ENCODE measurements at places on chromosomes 11 and 22.

DNA sequence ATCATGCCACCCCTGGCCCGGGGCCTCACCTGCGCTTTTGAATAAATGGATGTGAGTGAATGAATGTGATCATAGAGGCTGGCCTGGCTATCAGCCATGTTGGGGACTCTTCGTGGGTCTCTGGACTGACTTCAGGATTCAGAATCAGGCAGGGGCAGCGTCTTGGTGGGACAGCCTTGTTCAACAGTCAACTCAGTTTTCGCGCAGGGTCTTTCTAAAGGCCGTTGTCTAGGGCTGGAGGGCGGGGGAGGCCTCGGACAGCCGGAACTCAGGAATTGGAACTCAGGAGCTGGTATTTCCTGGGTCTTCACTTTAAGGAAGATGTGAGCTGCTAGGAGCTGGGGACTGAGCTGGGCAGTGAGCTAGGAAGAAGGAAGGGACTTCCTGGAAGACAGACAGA, 146.0 kb downstream of the CACNA1I start:
- no peak for DNase-seq

- DNase-seq = no peak
These were observed 238.8 kb downstream of the TTC28 start for GRCh38 chr22:28440592-28441390.

DNA sequence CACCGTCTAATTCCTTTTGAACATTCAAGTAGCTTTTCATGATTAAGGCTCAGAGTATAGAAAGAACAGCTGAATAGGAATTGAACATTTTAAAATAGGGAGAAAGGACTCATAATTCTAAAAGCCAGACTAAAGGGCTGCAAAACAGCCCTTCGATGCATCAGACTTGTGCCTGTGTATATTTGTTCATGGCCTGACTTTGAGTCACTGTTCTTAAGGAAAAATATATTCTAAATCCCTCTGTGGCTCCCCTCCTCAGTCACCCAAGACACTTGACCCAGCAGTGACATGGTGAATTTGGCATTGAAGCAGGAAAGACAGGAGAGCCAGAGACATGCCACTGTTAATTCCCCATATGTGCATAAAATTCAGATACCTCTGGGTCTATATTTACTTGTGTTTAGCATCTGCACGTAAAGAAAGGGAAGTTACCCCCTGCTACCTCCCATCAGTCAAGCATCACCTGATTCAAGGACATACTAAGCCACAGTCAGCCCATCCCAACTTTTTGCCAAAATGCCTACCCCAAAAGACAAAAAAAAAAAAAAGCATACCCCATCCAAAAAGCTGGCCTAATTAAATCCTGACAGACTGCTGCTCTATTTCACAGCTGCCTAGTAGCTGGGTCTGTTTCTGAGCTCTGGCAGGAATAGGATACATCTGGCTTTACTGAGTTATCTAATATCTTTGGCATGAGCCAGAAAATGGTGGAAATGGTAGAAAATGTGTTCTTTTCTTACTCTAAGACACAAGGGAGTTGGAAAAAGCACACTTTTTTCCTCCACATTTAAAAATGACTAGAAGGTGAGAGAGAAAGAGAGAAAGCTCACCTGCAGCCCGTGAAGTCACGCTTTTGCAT, 93.5 kb downstream of the COMMD9 start:
- DNase-seq = no peak

GRCh38 chr11:96339706-96340554, 3.1 kb downstream of the MAML2 start:
- DNase-seq = no peak

- DNase-seq = no peak
These were observed 3.1 kb downstream of the FAM180B start for GRCh38 chr11:47589584-47589976.

GRCh38 chr11:106708348-106708747, 309.9 kb downstream of the GUCY1A2 start:
- DNase-seq = no peak

GRCh38 chr11:71302911-71303310, 50.5 kb upstream of the SHANK2 start:
- no peak for DNase-seq

- no peak for DNase-seq
These were observed 82.6 kb upstream of the SHISAL1 start for GRCh38 chr22:44395118-44396005.

DNA sequence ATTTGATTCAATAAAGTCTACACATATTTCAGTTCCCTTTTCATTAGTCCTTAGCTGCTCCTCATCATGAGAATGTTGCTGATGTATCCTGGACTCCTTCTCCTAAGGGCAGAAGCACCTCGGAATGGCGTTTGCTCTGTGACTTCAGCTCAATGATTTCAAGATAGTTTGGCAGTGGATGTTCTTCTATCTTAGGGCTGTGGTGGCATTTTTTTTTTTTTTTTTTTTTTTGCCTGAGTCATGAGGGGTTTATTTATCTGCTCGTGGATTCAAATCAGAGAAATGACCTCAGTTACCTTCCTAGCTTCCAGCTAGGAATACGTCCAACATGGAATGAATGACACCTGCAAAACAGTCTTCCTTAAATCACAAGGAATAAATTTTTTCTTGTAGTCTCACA, 220.0 kb upstream of the ZBED5 start:
- DNase-seq = no peak

- no peak for DNase-seq
These were observed 1.3 kb downstream of the NAP1L4 start for GRCh38 chr11:2990617-2991451.

DNA sequence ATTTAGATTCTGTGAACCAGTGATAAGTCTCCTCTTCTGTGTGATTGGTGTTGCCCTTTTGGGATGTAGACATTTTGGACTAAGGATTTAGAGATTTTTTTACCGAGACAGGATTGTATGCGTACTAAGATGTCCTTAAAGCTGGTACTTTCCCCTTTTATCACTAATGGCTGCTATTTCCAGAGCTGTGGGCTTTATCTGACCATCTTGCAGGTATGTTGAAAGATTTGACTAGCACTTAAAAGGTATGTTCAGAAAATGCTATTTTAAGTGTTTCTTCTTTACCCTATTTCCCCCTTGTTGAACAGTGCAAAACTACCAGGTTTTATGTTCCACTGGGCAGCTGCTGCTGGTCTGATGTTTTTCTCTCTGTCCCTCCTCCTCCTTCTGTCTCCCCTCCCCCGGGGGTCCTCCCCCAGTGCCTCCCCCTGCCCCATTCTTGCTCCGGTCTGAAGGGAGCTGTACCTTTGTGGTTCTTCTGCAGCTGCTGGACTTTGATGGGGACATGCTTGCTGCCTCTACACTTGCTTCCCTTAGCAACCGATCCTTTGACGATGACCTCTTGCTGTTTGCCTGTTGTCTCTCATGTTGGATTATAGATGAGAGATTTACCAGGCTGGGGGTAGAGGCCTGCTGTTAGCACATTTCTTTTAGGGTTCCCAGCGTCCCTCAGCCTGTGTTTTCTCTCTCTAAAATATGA, 59.6 kb downstream of the ZNRF3 start:
- DNase-seq = no peak

DNA sequence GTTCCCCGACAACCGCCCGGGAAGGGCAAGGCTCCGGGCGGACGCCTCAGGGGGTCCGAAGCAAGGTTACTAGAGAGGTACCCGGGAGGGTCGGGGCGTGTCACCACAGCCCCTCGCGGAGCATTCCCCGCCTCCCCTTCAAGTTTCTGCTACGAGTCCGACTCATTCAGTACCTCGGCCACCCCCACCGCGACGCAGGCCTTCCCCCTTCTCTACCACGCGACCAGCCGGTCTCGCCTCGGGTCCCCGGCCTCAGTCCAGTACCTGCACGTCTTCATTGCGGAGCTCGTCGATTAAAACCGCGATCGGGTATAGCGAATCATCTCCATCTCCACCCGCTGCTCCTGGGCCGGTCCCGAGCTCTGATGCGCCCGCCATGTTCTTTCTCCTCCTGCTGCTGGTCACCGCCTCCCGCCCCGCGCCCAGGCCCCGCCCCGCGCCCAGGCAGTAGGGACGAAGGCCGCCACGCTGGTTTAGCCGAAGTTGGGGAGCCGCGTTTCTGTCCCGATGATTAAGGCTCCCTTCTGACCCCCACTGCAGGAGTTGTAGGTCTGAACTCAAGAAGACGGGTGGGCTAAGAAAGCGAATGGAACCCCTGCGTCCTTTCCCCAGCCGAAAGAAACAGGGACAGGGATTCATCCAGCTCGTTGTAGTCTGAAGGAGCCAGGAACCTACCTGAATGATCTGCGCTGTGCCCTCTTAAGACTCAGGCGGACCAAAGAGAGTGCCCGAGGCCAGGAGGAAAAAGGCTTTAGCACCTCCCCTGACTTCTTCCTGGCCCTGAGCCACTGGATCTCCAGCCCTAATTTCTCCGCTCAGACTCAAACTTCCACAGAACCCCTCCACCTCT, at the start of gene PPP2R1B:
TSS of gene PPP2R1B (minus strand) at position 406 of the 850 bp plus-strand sequence. CDS start at position 378, 28 bp downstream.
- peak; percentile 42 for DNase-seq

DNA sequence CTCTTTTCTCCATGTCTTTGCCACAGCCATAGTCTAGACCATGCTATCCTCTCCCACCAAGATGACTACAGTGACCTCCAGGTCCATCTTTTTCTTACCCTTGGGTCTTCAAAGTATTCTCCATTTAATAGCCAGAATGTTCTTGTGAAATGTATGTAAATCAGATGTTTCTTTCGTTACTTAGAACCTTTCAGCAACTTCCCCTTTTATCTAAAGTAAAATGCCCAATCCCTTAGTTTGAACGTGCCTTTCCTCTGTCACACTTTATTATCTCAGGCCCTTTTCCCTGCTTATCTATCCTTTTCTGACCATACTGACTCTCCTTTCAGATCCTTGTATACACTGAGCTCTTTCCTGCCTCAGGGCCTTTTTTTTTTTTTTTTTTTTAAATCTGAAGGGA, 17.9 kb downstream of the RBM4B start:
- no peak for DNase-seq

DNA sequence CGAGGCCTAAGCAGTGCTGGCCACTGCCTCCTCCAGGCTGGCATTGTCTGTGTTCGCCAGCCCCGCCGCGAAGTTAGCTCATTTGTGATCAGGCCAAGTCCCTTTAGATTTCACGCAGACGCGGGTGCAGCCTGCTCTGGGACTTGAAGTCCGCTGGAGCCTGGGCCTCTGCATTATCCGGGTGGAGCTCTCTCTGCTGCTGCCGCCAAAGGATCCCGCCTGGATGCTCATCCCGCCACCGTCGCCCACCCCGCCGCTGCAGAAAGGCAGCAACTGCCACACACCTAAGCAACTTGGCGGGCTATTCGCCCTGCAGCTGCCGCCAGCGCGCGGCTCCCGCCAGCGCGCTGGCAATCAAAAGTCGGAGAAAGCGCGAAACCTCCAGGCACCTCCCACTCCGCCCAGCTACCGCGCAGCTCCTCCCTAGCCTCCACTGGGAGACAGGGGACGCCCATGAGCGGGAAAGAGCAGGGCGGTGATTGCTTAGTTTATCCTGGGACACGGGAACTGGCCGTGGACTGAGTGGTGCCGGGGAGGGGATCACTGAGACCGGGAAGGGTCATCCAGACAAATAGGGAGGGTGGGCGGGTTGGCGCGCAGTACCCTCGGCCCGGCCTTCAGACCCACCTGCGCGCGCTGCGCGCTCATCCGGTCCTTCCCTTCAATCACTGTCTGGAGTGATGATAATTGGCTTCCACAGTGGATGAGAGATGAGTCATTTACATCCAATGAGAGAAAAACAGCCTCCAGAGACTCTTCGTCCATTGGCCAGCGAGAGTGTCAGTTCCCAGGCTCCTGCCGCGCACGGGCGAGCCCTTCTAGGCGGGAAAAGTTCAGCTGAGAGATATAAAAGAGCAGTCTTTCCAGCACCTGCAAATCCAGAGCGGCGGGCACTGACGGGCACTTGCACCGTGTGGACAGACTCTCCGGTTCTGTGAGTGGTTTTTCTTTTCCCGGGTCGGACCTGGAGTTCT, at the start of gene FAM111B:
TSS of gene FAM111B (plus strand) at position 875 of the 974 bp plus-strand sequence. CDS start 2,389 bp downstream, outside the sequence.
- DNase-seq = no peak

GRCh38 chr11:112467721-112468120, 207.1 kb upstream of the PLET1 start:
- DNase-seq = no peak

DNA sequence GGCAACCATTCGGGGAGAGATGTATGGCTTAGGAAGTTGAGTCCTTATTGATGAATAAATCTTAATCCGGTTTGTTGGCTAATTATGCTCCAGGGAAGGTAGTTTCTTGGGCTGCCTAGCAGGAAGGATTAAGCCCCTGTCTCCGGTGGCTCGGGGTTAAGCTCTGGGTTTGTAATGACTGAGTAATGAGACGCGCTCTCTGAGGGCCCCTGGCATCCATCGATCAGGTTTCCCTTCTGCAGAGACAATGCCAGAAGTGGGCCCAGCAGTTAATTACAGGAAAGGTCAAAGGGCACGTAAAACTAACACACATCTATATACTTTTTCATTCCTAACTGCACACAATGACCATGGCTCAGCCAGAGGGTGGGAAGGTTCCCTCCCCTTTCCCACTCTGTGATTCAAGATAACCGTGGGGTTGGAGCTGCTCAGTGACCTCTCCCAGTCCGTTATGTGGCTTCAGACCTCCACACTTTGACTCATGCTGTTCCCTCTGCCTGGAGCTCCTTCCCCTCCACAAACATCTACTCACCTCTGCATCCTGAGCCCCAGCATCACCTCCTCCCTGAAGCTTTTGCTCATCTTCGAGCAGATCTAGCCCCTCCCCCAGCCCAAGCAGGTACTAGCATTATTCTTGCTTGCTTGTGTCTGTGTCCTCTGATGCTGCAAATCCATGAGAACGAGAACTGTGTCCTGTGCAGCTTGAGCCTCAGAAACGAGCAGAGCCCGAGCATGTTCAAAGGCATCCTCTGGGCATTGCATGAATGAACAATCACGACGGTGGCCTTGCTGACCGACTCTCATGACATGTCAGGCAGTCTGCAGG, 16.6 kb downstream of the SCUBE1 start:
- DNase-seq = no peak

- DNase-seq = no peak
These were observed 10.9 kb downstream of the INS start for GRCh38 chr11:2149864-2150847.

- DNase-seq = no peak
These were observed 3.4 kb upstream of the MPZL2 start for GRCh38 chr11:118267486-118267885.

DNA sequence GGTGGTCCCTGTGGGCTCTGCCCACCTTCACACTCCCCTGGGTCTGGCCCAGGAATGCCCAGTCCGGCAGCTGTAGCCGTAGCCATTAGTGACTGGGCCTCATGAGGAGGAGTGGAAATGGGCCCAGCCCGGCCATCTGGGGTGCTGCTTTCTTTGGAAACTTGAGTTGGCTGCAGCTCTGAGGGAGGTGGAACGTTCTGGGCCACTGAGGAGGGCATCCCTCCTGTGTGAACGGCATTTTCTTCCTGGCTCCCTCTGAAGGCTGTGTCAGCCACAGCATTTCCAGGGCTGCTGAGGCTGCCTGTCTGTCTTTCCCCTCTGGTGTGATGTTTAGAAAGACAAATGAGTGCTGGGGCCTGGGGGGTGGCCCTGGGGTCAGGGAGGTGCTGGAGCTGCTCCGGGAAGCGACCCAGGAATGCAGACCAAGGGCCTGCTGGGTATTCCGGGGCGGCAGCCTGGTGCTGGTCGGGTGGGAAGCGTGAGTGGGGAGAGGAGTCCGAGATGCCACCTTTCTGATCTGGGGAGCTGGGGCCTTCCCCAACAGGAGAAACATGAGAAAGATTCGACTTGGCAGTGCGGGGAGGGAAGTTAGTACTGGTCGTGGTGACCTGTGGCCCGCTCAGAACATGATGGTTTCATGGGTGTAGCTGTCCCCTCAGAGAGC, 27.1 kb downstream of the PTDSS2 start:
- DNase-seq = no peak

All from stimulated activated CD8-positive, alpha-beta memory T cell treated with anti-CD3 and anti-CD28 coated beads, Interleukin-4, amount 100 ng/mL, for 1 hour (primary cell).